ENCODE measurements at places on chromosomes 5 and 9.

DNA sequence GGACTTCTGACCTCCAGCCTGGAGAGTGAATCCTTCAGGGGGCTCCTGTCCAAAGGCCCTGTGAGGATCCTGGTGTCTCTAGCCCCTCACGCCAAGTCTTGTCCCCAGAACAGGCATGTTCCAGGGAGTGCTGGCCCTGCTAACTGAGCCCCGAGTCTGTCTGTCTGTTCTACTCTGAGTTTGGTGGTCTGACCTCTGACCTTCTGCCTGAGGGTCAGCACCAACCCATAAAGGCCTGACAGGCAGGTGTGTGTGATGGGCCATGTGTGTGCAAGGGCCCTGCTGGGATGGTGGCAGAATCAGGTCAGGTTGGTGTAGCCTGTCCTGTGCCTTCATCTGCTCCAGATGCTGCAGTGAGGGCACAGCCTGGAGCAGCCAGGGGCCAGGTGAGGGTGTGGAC lies 46.3 kb downstream of the PHF2 start:
- no peak for DNase-seq

GRCh38 chr9:113934167-113934828 lies 58.2 kb downstream of the ZNF618 start:
- DNase-seq: no peak

- no peak for DNase-seq
These were observed 4.9 kb upstream of the OXCT1 start for GRCh38 chr5:41875121-41875520.

DNA sequence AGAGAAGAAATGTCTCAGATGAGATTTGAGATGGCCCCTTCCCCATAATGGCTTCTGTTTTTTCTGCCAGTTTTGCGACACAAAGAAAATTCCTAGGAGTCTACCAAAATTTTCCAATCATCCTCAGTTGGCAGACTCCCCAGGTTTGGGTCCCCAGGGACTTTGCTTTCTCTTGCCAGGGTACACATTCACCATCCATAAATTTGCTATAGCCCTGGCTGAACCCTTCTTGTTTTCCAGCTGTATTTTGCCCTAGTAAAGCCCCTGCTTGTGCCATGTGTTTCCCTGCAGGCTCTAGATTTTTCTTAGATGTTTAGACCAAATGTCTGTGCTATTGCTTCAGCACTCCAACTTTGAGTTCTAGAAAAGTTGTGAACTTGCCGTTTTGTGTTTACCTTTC lies 283.2 kb downstream of the ANXA1 start:
- DNase-seq: no peak

GRCh38 chr5:2254406-2254805 lies 371.7 kb upstream of the IRX4 start:
- no peak for DNase-seq

- no peak for DNase-seq
These were observed 8.7 kb upstream of the ERAP1 start for GRCh38 chr5:96816411-96816939.

DNA sequence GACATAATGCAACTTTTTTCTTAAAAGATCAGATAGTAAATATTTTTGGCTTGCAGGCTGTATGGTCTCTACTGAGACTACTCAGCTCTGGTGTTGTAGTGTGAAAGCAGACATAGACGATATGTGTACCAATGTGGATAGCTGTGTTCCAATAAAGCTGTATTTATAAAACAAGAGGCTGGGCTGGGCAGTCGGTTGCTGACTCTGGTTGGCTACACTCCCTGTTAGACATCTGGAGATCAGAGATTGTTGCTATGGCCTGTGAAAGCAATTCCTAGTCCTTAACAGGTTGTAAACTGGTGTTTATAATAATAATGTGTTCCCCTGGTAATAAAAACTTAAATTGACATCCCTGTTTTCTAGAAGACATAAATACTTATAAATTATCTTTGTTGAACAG lies 24.4 kb upstream of the SCAMP1 start:
- DNase-seq: no peak

- no peak for DNase-seq
These were observed 448.9 kb downstream of the BNC2 start for GRCh38 chr9:16421532-16421931.

DNA sequence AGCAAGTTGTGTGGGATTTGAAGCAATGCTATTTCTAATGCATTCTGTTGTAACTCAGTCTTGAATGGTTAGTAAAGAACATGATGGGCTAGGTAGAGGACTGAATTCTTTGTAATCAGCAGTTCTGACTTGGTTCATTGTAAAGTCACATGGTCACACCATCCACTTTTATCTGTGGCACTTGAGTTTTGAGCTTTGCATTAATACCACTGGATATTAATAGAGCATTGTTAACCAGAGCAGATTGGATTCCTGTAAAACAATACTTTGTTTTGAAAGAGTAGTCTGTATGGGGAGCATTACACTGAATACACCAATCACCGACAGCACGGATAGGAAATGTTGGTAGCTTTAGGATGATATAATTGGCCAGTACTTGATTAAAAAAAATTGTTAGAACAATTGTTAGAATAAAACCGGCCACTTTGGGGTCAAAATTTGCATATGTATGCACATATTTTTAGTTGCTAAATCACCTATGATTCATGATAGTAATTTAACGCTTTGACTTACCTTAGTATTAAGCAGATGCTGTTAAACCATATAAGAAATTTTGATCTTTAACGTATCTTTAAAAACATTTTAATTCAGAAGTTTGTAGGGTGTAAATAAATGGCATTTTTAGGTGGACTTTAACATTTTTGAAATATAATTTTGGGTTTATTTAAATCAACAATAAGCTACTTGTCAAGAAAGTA lies 17.4 kb downstream of the SLC12A2 start:
- DNase-seq: no peak

DNA sequence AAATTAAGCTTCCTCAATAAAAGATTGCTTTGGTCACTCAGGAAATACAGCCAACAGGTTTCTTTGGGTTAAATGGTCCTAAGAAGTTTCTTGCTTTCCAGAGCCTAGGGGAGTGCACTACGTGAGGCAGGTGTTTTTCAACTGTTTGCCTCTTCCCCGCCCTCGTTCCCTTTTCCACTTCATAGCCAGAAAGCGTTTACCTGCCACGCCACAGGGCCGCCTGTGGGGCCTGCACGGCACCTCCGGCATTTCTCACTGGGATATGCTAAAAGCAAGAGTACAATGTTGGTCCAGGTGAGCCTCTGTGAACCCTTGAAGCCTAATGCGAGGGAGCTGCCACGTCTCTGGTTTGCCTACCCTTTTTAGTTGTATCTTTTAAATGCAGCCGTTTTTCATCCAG lies 167.6 kb upstream of the OTULINL start:
- no peak for DNase-seq

GRCh38 chr5:35408146-35408545 lies 177.9 kb upstream of the PRLR start:
- DNase-seq: no peak

- no peak for DNase-seq
These were observed 795 bp upstream of the STOML2 start for GRCh38 chr9:35103660-35104191.

DNA sequence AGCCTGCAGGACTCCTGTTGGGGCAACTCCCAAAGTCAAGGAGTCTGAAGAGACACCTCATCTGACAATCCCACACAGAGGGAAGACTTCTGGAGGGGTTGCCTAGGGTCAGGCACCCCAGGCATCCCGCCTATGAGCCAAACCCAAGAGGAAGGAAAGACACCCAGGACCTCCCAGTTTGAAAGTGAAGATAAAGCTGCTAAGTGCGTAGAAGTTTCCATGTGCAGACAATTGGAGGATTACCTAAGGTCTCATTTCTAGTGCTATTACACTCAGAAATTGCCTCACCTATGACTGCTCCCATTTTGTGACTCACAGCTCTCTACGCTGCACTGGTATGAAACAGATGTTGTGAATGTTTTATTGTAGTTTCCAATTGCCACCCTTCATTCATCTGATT lies 322.9 kb downstream of the SLIT3 start:
- DNase-seq: no peak

GRCh38 chr9:3676766-3677165 lies 151.0 kb upstream of the RFX3 start:
- DNase-seq: no peak

- no peak for DNase-seq
These were observed 652 bp downstream of the ARSK start for GRCh38 chr5:95555553-95555952.

GRCh38 chr5:138900281-138900965 lies 25.3 kb upstream of the LRRTM2 start:
- no peak for DNase-seq

- no peak for DNase-seq
These were observed 45.7 kb downstream of the STOM start for GRCh38 chr9:121324316-121324715.

GRCh38 chr9:128232528-128233428 lies 29.6 kb downstream of the DNM1 start:
- no peak for DNase-seq

- no peak for DNase-seq
These were observed 526.9 kb upstream of the KLF4 start for GRCh38 chr9:108016446-108016845.

GRCh38 chr9:30609713-30610112 lies 1774.7 kb upstream of the ACO1 start:
- DNase-seq: no peak

DNA sequence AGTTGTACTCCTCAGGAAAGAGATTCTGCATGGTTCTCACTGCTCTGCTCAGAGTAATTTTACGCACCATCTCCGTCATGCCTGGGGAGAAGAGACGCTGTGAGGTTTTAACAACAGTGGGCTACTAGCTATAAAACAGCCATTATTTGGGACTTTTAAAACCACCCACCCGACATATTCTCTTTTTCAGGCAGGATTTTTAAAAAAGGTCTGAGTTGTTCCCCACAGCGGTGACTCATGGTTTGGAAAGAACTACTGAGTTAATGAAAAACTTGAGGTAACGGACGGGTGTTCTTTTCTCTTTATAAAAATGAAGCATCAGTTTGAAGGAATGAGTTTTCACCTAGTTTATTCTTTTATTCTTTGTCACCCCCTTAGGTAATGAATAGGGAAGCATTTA lies 61.3 kb downstream of the TTLL11 start:
- DNase-seq: no peak

- DNase-seq: no peak
These were observed 2.4 kb upstream of the SNX2 start for GRCh38 chr5:122772446-122772845.

DNA sequence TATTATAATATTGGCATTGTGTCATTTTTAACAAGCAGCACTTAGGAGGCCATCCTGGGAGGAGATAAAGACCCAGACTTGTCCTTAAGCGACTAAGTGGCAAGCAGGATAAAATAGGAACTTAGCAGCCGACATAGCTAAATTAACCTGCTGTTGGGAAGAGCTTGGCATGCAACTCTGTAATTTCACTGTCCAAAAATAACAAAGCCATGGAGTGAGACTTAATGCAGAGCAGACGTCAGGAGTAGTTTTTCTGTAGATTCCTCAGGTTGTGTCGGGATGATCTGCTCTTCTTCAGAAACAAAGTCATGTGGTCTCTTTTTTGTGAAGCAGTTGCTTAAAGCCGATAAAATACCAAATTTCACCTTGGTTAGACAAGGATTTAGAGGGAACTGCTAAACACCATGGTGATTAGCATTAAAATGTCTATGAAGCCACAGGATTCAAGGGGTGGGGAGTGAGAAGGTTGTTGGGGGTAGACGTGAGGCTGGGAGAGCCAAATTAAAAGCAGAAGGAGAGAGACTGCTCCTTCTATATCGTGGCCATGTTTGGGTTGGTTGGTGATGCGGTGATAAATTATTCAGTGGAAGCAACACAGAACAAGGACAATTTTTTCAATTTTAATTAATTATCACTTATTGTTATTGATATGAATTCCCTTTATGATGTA lies 303.0 kb downstream of the CSNK1G3 start:
- DNase-seq: no peak

DNA sequence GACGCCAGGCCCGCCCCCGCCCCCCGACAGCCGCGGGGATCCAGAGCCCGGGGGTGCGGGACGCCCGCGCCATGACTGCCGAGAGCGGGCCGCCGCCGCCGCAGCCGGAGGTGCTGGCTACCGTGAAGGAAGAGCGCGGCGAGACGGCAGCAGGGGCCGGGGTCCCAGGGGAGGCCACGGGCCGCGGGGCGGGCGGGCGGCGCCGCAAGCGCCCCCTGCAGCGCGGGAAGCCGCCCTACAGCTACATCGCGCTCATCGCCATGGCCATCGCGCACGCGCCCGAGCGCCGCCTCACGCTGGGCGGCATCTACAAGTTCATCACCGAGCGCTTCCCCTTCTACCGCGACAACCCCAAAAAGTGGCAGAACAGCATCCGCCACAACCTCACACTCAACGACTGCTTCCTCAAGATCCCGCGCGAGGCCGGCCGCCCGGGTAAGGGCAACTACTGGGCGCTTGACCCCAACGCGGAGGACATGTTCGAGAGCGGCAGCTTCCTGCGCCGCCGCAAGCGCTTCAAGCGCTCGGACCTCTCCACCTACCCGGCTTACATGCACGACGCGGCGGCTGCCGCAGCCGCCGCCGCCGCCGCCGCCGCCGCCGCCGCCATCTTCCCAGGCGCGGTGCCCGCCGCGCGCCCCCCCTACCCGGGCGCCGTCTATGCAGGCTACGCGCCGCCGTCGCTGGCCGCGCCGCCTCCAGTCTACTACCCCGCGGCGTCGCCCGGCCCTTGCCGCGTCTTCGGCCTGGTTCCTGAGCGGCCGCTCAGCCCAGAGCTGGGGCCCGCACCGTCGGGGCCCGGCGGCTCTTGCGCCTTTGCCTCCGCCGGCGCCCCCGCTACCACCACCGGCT lies 1.0 kb downstream of the FOXE1 start:
- DNase-seq: no peak

DNA sequence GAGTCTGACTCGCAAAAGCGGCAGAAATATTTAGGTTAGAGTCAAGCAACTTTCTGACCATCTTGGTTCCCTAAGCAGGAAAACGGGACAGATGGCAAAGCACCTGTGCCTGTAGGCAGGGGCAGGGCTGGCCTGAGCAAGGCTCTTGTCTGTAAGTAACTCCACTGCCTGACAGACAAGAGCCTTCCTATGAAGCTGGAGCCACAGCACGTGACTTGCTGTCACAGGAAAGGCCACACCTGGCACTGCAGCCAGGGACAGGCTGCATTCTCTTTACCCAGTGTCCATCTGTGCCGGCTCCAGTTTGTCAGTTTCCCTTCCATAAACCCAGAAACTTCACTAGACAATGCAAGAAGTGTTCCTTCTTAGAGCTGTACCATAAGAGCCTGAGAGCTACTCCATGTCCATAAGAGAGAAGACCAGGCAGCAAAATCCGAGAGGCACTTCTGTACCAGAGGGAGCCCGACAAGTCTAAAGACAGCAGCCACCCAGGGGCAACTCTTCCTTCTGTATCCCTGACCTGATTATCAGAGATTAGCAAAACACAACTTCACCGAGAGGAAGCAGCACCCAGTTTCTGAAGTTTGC lies 78.1 kb downstream of the GPR21 start:
- no peak for DNase-seq

- DNase-seq: no peak
These were observed 55.5 kb downstream of the PRRC1 start for GRCh38 chr5:127572930-127573329.

DNA sequence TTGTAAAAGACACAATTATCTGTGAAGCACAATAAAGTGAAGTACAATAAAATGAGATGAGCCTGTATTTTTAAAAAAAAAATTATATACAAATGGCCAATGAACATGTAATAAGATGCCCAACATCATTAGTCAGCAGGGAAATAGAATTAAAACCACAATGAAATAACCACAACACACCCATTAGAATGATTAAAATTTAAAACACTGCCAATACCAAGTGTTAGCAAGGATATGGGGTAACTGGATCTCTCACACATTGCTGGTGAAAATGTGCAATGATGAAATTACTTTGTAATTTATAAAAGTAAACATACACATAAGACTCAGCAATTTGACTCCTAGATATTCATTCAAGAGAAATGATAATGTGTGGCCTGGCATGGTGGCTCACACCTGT lies 62.8 kb downstream of the SHOC1 start:
- DNase-seq: no peak

- DNase-seq: no peak
These were observed 1.5 kb upstream of the B4GALT7 start for GRCh38 chr5:177598477-177598876.

Data from GM18507 (cell line).